ENCODE measurements at places on chromosomes 1 and 21.

GRCh38 chr1:3463891-3464648, 9.6 kb downstream of the ARHGEF16 start:
- DNase-seq, result no peak

- DNase-seq, result no peak
Measured at GRCh38 chr1:187336441-187337168, 507.9 kb downstream of the PLA2G4A start.

DNA sequence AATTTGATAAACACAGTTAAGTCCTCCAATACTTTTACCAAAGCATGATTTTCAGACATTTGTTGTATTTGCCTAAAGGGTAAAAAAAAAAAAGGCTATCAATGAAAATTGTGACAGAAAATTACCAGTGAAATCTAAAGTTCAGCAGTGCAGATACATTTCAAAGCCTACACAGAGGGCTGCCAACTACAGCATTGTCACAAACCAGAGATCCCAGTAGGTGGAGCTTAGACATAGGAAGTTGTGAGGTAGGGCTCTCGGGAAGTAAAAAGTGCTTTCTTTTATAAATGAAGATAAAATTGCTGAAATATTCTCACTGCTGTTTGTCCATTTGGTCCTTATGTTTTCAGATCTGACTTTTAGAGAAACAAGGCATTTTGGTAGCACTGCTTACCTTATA, 123.0 kb downstream of the DYRK1A start:
- DNase-seq, result no peak

GRCh38 chr1:99943223-99943794, 26.5 kb upstream of the SLC35A3 start:
- DNase-seq, result no peak

DNA sequence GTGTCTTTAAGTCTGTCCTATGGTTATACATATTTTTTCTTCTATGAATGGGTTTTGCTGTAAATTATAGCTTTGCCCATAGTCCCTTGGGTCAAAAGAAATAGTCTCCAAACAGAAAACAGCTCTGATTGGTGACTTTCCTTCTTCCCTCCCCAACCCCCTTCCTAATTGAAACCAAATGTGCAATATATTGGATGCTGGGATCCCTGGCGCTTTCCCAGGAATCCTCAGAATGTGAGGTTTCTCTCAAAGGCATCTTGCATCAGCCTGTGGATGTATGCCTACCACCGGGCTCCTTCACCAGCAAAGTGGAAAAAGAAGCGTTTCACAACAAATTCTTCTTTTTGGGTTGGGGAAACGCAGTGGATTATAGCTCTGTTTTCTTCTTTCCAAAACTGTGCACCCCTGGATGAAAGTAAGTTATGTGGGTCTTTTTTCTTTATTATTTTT, at the start of gene DDR2:
Gene DDR2, plus strand, starts transcription at position 248 of the 450 bp plus-strand sequence. CDS start 86,600 bp downstream, outside the sequence.
- DNase-seq, result no peak
